Spinal cord (tissue), 10 donors: ENCODE measurements at places on chromosomes 7 and 10.

- no peak for DNase-seq
These were observed 233.0 kb upstream of the TCERG1L start for GRCh38 chr10:131544495-131544894.

- DNase-seq, result no peak
These were observed 1.2 kb downstream of the EIF4H start for GRCh38 chr7:74175340-74175739.

- no peak for DNase-seq
These were observed 48.8 kb upstream of the DKK1 start for GRCh38 chr10:52265131-52265926.

DNA sequence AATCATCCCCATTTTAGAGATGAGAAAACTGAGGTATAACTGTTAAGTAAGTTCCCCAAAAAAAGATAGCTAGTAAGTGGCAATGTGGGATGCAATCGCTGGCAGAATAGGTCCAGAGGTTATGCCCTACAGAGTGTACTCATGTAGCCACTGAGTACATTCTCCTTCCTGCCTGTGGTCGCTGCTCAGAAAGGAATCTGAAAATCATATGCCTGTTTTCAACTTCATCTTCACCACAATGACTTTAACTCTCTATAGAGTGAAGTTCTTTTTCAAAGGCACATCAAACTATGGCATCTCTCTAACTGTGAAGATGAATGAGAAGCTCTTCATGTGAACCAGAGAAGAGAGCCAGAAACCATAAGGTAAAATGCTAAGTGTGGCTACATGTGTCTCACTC is 162.2 kb upstream of the SLC25A13 start:
- DNase-seq, result no peak

DNA sequence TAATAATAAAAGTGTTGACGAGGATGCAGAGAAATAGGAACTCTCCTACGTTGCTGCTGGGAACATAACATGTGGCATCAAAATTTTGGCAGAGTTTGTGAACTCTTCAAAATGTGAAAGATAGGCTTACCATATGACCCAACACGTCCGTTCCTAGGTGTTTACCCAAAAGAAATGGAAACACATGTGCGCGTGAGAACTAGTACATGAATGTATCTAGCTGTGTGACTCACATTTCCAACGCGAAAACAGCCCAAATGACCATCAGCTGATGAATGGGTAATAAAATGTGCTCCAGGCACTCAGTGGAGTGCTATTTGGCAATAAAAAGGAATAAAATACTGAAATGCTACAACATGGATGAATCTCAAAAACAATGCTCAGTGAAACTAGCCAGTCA is 10.4 kb upstream of the ELFN1 start:
- no peak for DNase-seq

- DNase-seq, result no peak
These were observed 61.7 kb upstream of the OIT3 start for GRCh38 chr10:72831696-72832409.

DNA sequence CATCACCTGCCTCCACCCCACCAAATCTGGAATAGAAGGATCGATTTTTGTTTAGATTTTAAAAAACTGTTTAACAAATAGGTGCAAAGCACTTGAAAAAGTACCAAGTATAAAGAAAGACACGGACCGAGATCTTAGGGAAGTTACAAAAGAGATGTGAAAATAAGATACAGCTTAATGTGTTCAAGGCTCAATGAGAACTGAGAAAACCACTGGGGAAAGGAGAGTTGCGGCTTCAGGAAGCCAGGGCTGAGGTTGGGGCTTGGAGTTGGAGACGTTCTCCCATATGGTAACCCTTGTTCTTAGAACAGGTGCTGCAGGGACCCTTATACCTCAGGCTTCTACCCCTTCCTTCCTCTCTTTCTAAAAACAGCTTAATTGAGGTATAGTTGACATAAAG is 140.2 kb downstream of the FANK1 start:
- DNase-seq, result no peak

DNA sequence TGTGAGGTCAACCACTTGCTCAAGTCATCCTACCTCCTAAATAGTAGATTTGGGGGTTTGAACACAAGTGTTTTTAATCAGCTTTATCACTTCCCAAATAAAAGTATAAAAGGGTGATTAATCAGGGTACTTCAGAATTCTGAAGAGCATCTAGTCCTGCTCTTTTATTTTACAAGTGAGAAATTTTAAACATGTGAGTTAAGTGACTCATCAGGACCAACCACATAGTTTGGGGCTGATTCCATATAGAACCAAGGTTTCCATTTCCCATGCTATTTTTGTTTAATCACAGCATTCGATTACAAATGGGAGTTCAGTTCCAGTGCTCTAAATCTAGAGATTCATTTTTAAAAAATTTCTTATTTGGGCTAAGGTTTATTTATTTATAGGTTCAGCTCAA is 113.4 kb downstream of the GPR158 start:
- DNase-seq, result no peak
